ENCODE measurements at places on chromosomes 7 and 10.

- no peak for DNase-seq
These were observed 10.9 kb downstream of the MMRN2 start for GRCh38 chr10:86946213-86947155.

DNA sequence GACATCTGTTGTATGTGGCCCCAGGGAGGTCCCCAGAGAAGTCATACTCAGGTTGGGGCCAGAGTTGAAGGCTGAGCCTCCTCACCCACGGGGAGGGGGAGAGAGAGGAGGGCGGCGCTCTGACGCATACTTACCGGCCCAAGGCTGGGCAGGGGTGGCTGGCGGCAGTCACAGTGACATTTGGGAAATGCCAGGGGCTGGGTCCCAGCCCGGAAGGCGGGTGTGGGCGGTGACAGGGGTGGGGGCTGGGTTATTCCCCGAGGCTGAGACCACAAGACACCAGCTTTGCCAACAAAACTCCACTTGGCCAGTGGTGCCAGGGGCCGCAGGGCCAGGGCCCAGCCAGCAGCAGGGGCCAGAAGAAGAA lies 41.1 kb downstream of the RASGEF1A start:
- DNase-seq: peak; percentile 50

DNA sequence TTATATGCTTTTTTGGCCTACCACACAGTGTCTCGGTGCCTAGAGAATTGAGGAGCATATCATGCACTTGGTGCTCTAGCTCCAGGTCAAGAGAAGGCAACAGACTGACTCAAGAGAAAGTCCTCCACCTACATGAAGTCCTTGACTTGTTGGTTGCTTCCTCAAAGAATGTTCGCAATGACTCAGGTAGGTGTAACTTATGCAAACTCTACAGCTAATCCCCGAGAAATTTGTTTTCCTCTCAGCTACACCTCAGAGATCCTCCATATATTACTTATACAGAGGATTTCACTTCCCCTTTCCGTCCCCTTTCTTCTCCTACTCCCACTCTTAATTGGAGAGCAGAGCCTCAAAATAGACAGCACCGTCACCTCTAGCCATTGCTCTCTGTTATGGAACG lies 1013.1 kb downstream of the KCNMA1 start:
- no peak for DNase-seq

- no peak for DNase-seq
These were observed 74.5 kb downstream of the DGKI start for GRCh38 chr7:137772316-137772715.

DNA sequence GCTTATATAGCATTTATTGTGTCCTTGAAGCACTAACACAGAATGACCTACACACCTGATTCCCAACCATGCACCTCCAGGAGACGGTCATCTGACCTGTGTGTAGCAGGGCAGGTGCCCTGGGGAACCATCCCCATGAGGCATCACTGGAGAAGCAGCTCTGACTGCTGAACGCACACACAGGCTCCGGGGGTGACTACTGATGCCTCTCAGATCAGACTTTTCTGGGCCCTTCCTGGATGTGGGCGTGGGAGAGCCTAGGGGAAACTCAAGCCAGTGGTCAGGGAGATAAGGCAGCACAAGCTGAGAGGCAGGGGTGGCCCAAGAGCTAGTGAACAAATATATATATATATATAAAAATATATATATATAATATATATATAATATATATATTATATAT lies 37.6 kb downstream of the CPXM2 start:
- no peak for DNase-seq
